ENCODE measurements at places on chromosomes 13 and 19.
A peak's percentile ranks its signal among the peaks of the same experiment; 100 is the strongest.

- no peak for DNase-seq
Observed at GRCh38 chr13:76745261-76746200, 140.7 kb downstream of the KCTD12 start.

DNA sequence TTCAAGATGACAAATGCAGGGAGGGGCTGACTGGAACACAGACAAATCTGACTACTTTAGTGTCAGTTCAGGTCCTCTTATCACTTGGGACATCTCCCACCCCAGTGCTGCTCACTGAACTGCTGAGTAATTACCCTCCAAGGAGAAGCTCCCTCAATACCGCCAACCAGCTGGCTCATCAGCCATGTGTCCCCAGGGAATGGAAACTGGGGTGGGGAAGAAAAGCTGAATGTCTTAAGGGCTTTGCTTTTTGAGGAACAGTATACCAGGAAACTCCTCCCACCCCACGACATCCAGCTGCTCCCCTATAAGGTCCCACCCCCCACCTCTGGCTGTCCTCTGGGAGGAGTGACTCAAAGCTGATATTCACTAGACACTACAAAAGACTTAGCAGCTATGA is 2.0 kb downstream of the ZNF823 start:
- no peak for DNase-seq

DNA sequence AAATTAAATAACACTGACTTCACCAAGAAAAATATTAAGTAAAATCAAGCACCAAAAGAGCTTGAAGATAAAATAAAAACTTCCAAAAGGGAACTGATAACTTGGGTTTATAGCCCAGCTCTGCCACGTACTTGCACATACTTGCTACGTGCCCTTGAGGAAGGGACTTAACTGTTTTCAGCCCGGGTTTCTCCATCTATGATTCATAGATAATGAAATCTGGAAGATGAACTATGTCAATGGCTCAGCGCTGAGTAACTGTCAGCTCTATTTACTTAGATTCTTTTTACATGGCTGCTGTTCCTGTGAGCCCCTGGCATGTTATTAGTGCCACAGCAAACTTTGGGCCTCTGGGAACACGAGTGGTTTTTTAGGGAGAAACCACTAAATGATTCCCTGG is 9.6 kb upstream of the ZC3H13 start:
- DNase-seq: no peak

- no peak for DNase-seq
Observed at GRCh38 chr19:16095071-16095571, 16.6 kb upstream of the RAB8A start.

DNA sequence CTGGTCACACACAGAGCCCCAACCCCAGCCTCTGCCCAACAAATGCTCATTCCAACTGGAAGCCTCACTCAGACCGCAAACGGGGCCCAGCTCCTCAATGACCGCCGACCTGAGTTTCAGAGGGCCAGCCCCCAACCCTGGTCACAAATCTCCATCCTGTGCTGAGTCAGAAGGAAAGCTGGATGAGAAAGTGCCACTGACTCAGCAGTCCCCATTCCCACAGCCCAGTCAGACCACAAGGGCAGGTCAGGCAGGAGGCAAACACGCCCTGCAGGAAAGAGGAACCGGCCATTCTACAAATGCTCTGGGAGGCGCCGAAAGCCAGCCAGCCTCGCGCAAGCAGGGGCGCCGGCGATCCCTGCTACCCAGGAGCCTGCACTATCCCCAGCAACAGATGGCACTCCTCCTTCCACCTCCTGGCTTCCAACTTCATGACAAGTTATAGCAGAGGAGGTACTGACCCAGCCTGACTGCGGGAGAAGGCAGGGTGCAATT is 14.1 kb upstream of the PRKD2 start:
- DNase-seq: no peak

DNA sequence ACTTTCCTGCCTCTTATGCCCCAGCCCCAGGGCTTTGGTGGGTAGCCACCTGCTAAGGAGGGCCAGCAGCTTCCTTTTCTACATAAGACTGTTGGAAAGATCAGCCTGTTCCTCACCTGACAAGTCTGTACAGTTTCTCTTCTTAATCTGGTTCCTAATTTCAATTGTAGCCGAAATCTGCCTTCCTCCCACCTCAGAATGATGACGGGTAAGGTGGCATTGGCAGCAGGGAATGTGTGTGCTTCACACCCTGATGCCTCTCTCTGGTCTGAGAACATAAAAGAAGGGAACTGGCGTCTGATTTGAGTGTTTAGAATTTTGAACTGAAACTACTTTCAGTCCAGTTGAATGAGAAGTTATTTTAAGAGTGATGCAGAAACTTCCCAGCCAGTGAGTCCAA is 16.0 kb downstream of the MAU2 start:
- no peak for DNase-seq

GRCh38 chr13:82917984-82918383 is 964.3 kb downstream of the SLITRK1 start:
- no peak for DNase-seq

DNA sequence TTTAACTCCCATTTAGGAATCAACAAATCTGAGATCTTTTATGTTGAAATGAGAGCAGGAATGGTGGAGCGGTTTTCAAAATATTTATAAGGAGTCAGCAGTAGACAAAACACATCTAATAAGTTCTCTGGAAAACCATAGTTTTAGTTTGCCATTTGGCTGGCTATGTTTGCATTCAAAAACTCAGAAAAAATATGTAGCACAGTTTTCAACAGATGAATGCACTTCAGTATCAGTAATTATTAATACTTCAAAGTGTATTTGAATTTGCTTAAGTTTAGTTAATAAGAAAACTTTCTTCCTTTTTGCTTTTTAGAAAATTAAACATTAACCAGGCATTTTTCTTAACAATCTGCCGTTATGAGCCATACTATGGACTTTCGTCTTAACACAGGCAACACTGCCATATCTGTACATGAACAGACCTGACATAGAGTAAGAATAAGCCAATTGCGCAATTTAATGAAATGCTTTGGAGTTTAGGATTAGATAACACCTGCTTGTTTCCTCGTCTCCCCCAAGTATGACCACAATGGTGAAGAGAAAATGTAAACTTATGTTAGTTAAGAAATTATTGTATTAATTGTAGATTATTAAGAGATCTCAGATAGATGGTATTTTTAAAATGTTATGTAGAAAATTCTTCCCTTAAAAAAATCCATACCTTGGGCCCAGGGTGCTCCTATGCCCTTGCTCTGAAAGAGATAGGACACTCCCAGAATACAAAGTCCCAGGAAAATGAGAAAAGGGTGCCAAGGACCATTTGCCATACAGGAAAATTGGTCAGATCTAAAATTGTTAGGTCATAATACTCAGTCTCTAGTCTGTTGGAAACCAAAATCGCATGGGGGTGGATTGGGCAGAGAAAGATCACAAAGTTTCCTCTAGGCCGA is 552.3 kb upstream of the ARGLU1 start:
- DNase-seq: no peak

- peak; percentile 40 for DNase-seq
Observed at GRCh38 chr19:38362076-38362945, 12.1 kb upstream of the PSMD8 start.

- DNase-seq: no peak
Observed at GRCh38 chr19:46634656-46635218, 1.3 kb downstream of the GNG8 start.

DNA sequence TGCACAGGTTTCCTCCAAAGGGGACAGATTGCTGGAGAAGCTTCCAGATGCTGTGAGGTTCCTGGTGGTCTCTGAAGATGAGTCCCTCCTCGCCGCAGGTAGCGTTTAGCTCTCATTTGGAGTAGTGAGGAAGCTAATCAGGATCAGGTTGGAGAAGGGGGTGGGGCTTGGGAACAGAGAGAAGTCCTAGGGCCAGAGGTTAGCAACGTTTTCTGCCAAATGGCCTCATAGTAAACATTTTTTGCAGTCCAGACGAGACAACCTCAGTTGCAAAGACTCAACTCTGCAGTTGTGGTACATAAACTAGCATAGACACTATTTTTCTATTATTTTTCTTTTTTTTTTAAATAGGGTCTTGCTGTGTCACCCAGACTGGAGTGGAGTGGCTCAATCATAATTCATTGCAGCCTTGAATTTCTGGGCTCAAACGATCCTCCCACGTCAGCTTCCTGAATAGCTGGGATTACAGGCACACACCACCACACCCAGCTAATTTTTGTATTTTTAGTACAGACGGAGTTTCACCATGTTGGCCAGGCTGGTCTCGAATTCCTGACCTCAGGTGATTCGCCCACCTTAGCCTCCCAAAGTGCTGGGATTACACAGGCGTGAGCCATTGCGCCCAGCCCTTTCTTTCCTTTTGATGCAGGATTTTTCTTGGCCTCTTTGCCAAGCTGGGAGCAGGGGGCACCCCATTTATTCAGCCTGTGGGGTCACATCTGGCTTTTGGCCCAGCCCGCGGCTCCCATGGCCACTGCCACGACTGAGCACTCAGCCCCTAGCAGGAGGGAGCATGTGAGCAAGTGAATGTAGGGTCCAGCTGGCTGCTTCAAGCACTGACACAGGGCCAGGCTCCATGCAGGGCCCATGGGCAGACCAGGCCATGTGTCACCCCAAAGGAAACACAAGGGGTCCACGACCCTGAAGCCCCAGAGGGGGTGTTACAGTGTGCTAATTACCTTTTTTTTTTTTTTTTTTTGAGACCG is 34.4 kb upstream of the SIN3B start:
- no peak for DNase-seq

- DNase-seq: no peak
Observed at GRCh38 chr13:94343243-94343585, 136.3 kb downstream of the DCT start.

DNA sequence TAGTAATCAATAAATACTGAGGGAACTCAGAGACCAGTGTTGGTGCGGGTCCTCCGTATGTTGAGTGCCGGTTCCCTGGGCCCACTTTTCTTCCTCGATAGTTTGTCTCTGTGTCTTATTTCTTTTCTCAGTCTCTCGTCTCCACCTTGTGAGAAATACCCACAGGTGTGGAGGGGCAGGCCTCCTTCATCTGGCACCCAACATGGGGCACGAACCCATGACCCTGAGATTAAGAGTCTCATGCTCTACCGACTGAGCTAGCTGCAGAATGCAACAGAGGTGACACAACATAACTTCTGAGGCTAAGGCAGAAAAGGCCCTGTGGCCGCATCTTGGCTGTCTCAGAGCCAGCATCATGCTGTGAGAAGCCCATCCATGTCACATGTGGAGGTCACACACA is 5.3 kb upstream of the ZNF613 start:
- no peak for DNase-seq

DNA sequence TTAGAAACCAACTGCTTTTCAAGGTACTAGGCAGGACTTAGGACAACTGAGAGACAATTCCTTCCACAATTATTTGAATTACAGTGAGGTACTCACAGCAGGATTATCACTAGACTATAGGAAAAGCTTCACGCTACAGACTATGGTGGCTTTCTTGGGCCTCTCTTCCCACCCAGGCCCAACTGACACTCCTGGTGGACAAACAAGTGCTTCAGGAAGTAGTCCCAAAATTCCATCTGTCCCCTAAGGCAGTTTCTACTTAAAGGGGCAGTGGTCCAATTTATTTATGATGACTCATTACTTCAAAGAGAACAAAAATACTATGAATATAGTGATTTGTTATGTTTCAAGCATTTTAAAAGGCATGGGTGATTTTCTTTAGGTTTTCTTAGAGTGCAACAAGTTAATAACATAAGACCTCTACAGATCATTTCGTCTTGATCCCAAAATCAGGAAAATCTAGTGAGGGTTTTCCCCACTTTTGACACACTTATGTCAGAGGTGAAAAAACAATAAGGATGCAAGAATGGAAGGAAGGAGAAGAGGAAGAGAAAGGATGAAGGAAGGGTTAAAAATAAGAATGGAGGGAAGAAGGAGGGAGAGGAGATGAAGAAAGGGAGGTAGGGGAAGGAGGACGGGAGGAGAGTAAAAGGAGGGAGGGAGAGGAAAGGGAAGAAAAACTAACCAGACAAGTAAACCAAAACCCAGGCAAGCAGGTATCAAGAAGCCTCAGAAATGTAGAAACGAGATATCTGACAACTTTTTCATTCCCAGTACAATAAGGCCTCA is 100.7 kb downstream of the SERP2 start:
- DNase-seq: no peak

- DNase-seq: no peak
Observed at GRCh38 chr19:4069331-4069959, 2.7 kb upstream of the ZBTB7A start.

GRCh38 chr13:79782541-79783205 is 301.7 kb downstream of the NDFIP2 start:
- DNase-seq: no peak

- DNase-seq: no peak
Observed at GRCh38 chr13:26873386-26873698, 112.8 kb upstream of the GPR12 start.

DNA sequence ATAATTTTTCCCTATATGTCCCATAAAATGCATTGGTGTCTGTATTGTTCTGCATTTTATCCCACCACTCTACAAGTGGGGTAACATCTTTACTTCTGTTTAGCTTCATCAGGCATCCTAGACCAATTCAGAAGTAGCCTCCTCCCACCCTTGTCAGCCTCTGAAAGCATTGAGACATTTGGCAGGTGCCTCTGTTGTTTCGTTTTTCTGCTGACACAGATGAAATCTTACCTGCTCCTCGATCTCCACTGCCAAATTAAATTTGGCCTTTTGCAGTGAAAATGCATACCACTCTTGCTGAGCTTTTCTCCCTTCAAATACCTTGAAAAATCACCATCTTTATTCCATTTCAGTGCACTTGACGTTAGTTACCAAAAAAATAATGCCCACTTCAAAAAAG is 83.5 kb upstream of the STARD13 start:
- DNase-seq: no peak

GRCh38 chr19:42219812-42220750 is at the start of gene ZNF526:
ZNF526 (plus strand) TSS chr19:42220312; CDS start chr19:42224404, 4,092 bp downstream.
- peak; percentile 94 for DNase-seq

- DNase-seq: no peak
Observed at GRCh38 chr13:84491952-84492351, 609.7 kb upstream of the SLITRK1 start.

DNA sequence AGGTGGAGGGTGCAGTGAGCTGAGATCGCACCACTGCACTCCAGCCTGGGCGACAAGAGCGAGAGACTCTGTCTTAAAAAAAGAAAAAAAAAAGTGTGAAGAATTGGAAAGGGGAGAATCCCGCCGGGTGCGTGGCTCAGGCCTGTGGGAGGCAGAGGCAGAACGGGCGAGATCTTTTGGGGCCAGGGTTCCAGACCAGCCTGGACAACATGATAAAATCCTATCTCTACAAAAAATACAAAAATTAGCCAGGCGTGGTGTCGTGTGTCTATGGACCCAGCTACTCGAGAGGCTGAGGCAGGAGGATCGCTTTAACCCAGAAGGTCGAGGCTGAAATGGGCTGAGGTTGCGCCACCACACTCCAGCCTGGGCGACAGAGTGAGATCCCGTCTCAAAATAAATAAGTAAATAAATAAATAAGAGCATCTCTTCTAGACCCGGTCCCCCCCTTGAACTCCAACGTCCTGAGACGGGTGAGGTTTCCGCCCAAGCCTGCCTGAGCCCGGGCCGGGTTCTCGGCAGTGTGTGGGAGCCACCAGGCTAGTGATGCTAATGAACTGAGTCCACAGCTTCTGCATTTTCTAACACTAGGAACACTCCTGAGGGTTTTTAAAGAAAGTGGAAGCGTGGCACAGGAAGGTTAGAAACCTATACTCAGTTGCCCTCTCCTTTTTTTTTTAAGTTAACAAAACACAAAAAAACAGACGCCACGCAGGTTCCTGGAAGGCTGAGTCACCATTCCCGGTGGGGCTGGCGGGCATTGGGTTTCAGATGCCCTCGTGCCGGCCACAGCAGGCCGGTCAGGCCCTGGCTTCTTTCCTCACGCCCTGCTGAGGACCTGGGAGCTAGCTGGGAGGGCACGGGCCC is 22.0 kb downstream of the GPX4 start:
- no peak for DNase-seq

GRCh38 chr19:36719687-36720556 is 32.5 kb downstream of the ZNF567 start:
- no peak for DNase-seq
